ENCODE measurements at places on chromosomes 4 and X. TPM values are rescaled to one million over a fixed set of nuclear protein-coding genes. Genes with fewer than 3 reads are reported as not detected.

The DHX15 gene
- 186 TPM for total RNA-seq

The TMEM31 gene
- 0.74 TPM for total RNA-seq

The MAGEB2 gene
- not detected for total RNA-seq

The SSX4 gene
- not detected for total RNA-seq

DNA sequence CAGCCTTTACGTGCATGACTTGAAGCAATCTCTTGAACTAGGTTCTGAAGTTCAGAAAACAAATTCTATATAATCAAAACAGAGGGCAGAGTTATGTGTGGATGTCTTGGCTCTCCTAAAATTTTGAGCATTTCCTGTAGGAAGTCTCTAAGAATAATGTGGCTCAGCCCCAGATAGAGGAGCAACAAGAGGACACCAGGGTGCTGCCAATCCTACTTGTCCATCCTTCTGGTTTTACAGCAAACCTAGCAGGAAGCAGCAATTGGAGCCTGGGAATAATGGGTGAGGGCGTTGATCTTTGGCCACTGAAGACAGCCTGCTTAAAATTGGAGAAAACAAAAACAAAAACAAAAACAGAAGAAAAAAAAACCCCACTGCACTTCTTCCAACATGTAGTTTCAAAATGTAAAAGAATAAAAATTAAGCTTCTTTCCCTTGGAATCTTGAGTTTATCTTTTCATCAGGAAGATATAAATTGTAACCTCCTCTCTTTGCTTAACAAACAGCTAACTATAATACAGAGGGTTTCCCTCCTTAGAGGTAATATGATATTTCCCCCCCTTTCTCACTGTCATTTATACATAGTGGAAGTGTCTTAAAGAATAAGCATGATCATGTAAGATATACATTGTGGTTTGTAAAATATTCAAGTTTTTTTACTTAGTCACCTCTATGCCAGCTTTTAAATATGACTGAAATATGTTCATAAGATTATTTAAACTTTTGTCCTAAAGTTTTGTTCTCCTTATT is 130.6 kb downstream of the FBXO8 start:
- H3K36me3 ChIP-seq, result no peaks in the 10 kb centered on the region
- no peak overlapping the region for H3K4me3 ChIP-seq
- no peak for DNase-seq

DNA sequence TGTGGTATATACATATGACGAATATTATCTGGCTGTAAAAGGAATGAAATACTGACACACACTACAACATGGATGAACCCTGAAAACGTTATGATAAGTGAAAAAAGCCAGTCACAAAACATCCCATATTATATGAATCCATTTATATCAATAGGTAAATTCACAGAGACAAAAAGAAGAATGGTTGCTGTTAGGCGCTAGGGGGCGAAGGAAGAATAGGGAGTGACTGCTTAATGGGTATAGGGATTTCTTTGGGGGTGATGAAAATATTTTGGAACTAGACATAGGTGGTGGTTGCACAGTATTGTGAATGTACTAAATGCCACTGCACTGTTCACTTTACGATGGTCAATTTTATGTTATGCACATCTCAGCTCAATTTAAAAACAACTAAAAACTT is 96.4 kb upstream of the EGFL6 start:
- H3K36me3 ChIP-seq, result no peaks in the 10 kb centered on the region
- H3K27me3 ChIP-seq, result no peaks in the 10 kb centered on the region
- no peak overlapping the region for H3K27ac ChIP-seq
- no peak for DNase-seq
- H3K4me1 ChIP-seq, result peaks cover 2% of the 10 kb centered on the region

GRCh38 chr4:137309424-137309823 is 222.9 kb downstream of the PCDH18 start:
- no peak for DNase-seq
- H3K4me1 ChIP-seq, result peaks cover 30% of the 10 kb centered on the region
- H3K4me3 ChIP-seq, result no peak overlapping the region
- no peak overlapping the region for H3K27ac ChIP-seq

GRCh38 chrX:117838581-117839331 is 277.9 kb downstream of the KLHL13 start:
- H3K27me3 ChIP-seq, result no peaks in the 10 kb centered on the region
- H3K36me3 ChIP-seq, result no peaks in the 10 kb centered on the region
- H3K27ac ChIP-seq, result no peak overlapping the region
- no peak for DNase-seq

DNA sequence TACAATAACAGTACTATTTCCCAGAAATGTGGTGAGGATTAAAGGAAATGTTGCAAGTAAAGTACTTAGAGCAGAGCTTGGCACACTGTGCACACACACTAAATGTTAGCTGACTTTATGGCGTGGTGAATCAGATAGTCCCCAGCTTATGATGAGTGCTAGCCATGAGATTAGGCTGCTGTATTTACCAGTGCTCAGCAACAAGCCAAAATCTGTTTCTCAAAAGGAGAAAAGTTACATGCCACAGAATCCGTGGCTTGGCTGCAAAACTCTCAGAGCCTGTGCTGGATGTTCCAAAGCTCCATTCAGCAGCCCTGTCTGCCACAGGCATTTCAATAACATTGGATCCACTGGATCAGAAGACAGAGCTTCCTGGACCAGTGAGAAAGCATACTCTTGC is 12.8 kb upstream of the STBD1 start:
- H3K4me3 ChIP-seq, result no peak overlapping the region
- peaks cover 5% of the 10 kb centered on the region for H3K36me3 ChIP-seq
- no peak overlapping the region for H3K27ac ChIP-seq

DNA sequence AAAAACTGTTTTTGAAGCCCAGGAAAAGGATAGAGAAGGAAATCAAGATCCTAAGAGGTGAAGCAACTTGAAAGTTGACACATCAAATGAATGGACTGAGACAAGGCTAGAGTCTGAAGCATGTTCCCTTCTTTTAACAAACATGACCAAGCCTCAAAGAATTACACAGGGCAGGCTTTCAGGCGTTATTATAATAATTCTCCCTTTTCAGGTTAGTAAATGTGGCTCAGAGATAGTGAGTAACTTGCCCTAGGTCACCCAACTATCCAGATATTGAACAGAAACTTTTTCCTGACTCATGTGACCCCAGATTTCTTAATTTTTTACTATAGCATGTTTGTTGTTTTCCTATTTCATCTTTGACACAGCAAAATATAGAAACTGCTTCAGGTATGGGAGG is 91.7 kb downstream of the PPP1R2C start:
- no peaks in the 10 kb centered on the region for H3K36me3 ChIP-seq
- H3K4me3 ChIP-seq, result no peak overlapping the region
- no peak for DNase-seq
- H3K27me3 ChIP-seq, result no peaks in the 10 kb centered on the region

DNA sequence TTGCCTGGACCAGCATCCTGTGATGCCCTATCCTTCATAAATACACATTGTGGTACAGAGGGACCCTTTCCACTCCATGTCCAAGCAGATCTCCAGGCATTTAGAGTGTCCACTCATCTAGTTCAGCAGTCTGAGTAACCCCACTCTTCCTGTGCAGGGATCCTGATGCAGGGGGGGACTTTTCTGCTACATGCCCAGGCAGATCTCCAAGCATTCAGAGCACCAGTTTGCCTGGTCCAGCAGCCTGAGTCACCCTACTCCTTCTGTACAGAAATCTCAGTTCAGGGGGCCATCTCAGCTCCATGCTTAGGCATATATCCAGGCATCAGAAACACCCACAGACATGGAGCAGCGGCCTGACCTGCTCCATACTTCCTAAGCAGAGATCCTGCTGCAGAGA is 1089.8 kb downstream of the FAT4 start:
- no peaks in the 10 kb centered on the region for H3K27me3 ChIP-seq
- H3K36me3 ChIP-seq, result peaks cover 16% of the 10 kb centered on the region
- no peak for DNase-seq

GRCh38 chrX:15769300-15769954 is 20.9 kb upstream of the ZRSR2 start:
- DNase-seq, result no peak
- H3K4me3 ChIP-seq, result no peak overlapping the region
- H3K27ac ChIP-seq, result no peak overlapping the region
- H3K27me3 ChIP-seq, result no peaks in the 10 kb centered on the region
- H3K36me3 ChIP-seq, result peaks cover 24% of the 10 kb centered on the region
- no peaks in the 10 kb centered on the region for H3K4me1 ChIP-seq

DNA sequence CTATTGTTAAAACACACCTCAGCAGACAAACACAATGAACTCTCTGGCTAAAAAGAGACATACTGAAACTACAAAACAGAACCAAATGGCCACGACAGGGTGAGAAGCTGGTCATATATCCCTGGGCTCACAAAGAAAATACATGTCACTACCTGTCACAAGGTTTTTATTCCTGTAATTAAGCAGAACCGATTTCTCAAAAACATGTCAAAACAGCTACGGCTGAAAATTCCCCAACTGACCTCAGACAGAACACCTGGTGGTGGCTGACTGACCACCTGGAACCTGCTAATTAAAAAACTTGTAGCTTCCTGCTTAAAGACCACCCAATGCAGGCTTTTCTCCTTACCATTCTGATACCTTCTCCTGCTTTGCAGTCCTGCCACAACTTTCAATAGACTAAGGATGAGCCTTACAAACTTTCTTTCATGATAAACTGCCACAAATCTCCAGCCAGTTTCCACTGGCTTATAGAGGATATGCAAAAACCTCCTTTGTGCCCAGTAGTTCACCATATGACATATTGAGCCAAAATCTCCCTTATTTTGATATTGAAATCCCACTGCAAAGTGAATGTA is 571.9 kb downstream of the SPOCK3 start:
- H3K36me3 ChIP-seq, result no peaks in the 10 kb centered on the region
- peaks cover 20% of the 10 kb centered on the region for H3K4me1 ChIP-seq
- H3K27me3 ChIP-seq, result no peaks in the 10 kb centered on the region
- DNase-seq, result no peak
- no peak overlapping the region for H3K4me3 ChIP-seq

- H3K4me3 ChIP-seq, result peak overlapping the region; percentile 71
- peaks cover 2% of the 10 kb centered on the region for H3K36me3 ChIP-seq
- H3K4me1 ChIP-seq, result peaks cover 28% of the 10 kb centered on the region
These were observed 581 bp upstream of the FAM114A1 start for GRCh38 chr4:38866973-38867477.

GRCh38 chrX:27883468-27884092 is 75.8 kb downstream of the MAGEB10 start:
- no peaks in the 10 kb centered on the region for H3K27me3 ChIP-seq
- no peak overlapping the region for H3K4me3 ChIP-seq
- no peak for DNase-seq
- H3K36me3 ChIP-seq, result no peaks in the 10 kb centered on the region
- no peak overlapping the region for H3K27ac ChIP-seq

- H3K4me1 ChIP-seq, result peaks cover 3% of the 10 kb centered on the region
- no peaks in the 10 kb centered on the region for H3K27me3 ChIP-seq
- no peak overlapping the region for H3K4me3 ChIP-seq
- peak overlapping the region; percentile 51 for H3K27ac ChIP-seq
These were observed 73.3 kb downstream of the FIP1L1 start for GRCh38 chr4:53450773-53451172.

- H3K4me1 ChIP-seq, result peaks cover 4% of the 10 kb centered on the region
- H3K36me3 ChIP-seq, result peaks cover 23% of the 10 kb centered on the region
- no peak overlapping the region for H3K4me3 ChIP-seq
- no peak for DNase-seq
- H3K27ac ChIP-seq, result no peak overlapping the region
These were observed 23.6 kb downstream of the MGST2 start for GRCh38 chr4:139689093-139689722.

GRCh38 chr4:31094474-31094873 is 374.3 kb downstream of the PCDH7 start:
- H3K4me1 ChIP-seq, result peaks cover 22% of the 10 kb centered on the region
- no peaks in the 10 kb centered on the region for H3K36me3 ChIP-seq
- no peak for DNase-seq
- H3K27ac ChIP-seq, result peak overlapping the region; percentile 54

DNA sequence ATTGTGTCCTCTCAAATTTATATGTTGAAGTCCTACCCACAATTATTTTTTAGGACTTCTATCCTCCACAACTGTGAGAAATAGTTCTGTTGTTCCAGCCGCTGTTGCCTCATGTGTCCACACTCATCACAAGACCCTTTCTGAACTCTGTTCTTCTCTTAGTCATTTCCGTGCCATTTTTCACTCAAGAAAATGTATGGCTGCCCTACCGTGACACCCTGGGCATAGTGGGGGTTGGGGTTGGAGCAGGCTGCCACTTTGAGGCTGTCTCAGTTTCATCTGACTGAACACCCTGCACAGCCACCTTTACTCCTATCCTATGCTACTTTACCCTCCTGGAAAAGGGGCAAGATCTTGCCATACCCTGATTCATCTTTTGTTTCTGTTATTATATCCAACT is 319.1 kb downstream of the TENM3 start:
- H3K27ac ChIP-seq, result no peak overlapping the region
- no peak overlapping the region for H3K4me3 ChIP-seq
- no peaks in the 10 kb centered on the region for H3K27me3 ChIP-seq
- peaks cover 16% of the 10 kb centered on the region for H3K4me1 ChIP-seq

GRCh38 chr4:169136796-169137557 is 126.9 kb upstream of the CBR4 start:
- H3K4me1 ChIP-seq, result peaks cover 21% of the 10 kb centered on the region
- H3K27me3 ChIP-seq, result no peaks in the 10 kb centered on the region
- H3K4me3 ChIP-seq, result no peak overlapping the region
- peaks cover 32% of the 10 kb centered on the region for H3K36me3 ChIP-seq
- no peak for DNase-seq

DNA sequence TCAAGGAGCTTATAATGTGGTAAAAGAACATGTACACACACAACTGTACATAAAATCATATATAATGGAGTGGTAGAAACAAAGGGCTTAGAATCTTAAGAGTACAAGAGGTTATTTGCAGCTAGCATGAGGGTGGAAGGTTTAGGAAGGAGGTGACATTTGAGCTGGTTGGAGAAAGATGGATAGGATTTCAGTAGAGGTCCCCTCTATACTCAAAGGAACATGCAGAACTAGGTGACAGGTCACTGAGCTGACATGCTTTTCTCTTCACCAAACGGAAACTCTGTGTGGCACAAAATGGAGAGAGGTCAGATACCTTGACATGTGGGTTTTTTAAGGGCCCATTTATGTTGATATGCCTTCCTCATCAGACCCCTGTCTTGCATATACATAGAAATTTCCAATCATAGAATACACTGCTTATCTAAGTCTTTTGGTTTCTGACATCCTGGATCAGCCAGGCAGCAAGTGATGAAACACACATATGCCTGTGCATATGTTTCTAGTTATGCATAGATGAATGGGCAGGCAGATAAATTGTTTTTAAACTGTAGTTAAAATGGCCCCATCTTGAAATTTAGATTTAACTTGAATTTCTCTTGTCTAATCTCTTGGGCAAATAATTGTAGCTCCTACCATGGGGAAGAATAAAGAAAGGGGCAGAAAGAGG is 29.3 kb downstream of the CLCN5 start:
- no peaks in the 10 kb centered on the region for H3K27me3 ChIP-seq
- H3K4me1 ChIP-seq, result no peaks in the 10 kb centered on the region
- no peak overlapping the region for H3K4me3 ChIP-seq
- no peak overlapping the region for H3K27ac ChIP-seq
